ENCODE measurements at places on chromosomes 6 and 20. TPM values are rescaled to one million over a fixed set of nuclear protein-coding genes. Genes with fewer than 3 reads are reported as not detected.
A peak's percentile ranks its signal among the peaks of the same experiment; 100 is the strongest.

- DNase-seq, result no peak
Measured at GRCh38 chr6:6703699-6704098, 115.2 kb downstream of the LY86 start.

DNA sequence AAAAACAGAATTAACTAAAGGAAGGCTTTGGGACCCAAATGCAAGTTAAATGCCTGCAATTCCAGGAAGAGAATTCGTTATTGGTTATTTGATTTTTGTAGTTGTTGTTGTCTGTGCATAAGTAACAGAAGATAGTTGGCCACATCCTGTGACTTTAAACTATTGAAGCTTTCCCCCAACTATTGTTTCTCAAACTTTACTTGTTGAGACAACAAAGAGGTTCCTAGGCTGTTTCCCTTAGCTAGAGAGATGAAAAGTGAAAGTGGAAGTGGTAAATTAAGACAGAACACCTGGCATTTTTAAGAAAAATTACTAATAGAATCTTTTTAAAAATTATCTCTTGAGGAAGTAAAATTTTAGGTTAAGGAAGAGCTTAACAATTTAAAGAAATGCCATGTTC is 525.2 kb downstream of the PKHD1 start:
- DNase-seq, result no peak

DNA sequence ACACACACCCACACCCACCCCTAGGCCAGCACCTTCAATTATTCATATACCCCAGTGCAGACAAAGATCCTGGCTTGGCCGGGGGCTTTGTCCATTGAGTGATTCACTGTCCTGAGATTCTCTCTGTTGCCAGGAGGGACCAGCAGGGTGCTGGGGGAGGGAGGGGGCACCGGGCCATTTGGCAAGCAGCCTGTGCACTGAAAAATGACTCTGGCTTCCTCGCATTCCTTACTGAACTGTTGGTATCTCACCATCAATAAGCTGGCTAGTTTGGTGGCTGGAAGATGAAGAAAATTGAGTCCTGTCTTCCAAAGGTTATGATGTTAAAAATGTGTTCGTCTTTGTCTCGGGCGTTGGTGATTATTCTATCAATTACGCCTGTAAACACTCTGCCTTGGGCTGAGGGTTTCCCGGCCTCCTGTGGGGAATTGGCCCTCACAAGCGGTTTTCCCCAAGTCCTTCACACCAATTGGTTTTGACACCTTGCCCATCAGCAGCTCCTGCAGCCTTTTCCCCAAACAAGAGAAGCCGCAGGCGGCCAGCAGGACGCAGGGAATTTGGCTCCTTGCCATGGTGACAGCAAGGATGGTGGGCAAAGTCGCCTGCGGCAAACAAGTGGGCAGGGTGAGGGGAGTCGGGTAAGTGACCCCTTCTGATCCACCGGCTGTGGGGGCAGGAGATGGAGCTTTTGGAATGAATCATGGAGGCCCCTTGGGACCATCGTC is 4.9 kb downstream of the VSTM2L start:
- peak; percentile 94 for DNase-seq

DNA sequence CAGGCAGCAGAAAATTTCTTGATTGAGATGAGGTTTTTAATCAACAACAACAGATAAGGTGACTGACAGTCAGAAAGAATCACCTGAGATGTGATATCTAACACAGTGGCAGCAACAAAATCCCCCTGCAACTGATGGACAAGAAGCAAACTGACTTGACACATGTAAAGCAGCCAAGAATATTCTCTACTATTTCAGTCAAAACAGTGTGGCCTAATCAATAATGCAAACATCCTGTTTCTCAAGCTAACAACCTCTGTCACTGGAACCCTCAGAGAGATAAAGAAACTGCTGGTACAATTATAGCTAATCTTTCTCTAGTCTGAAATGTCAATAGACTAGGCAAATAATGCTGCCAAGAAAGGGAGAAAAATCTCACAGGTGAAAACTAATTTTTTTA is 4.6 kb upstream of the CGA start:
- no peak for DNase-seq

Gene HNF4A
- total RNA-seq, result not detected

Gene SLC13A3
- total RNA-seq, result not detected

Gene CST5
- not detected for total RNA-seq

DNA sequence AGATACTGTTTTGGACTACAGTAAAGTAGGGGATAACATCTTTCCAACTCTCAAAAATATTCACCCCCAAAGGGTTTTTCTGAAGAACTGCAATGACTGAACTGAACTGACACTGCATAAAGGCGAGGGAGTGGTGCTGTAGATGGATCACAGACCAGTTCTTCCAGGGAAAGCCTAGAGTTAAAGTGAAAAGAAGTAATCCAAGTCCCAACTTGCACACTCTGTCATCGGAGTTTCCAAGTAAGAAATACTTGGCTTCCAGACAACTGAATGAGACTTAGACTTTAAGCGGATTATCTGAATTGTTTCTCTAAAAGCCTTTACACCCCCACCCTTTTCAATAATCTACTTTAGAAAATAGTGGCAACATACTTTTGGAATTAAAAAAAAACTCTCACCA is 134.1 kb upstream of the PREP start:
- DNase-seq, result no peak

DNA sequence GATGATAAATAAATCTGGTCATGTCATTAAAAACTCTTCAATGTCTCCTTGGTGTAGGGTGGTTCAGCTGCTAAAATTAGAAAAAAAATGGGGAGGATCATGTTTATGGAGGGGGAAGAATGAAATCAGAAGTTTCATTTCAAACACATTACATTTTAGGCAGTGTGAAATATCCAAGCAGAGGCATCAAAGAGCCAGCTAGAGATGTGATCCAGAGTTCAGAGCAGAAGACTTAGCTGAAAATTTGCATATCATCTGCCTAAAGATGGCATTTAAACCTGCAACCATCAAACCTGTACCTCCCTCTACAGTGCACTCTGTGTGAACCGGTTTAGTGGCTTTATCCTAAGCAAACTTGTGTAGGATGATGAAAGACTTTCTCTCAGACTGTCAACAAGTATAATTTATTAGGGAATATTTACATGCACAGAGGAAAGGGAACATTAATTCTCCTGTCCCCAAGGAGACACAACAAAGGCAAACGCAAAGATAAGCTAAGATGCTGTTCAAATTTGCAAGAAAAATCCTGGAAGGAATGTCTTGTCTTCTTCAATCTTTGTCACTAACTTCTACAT is 84.8 kb upstream of the PLEKHG1 start:
- no peak for DNase-seq

DNA sequence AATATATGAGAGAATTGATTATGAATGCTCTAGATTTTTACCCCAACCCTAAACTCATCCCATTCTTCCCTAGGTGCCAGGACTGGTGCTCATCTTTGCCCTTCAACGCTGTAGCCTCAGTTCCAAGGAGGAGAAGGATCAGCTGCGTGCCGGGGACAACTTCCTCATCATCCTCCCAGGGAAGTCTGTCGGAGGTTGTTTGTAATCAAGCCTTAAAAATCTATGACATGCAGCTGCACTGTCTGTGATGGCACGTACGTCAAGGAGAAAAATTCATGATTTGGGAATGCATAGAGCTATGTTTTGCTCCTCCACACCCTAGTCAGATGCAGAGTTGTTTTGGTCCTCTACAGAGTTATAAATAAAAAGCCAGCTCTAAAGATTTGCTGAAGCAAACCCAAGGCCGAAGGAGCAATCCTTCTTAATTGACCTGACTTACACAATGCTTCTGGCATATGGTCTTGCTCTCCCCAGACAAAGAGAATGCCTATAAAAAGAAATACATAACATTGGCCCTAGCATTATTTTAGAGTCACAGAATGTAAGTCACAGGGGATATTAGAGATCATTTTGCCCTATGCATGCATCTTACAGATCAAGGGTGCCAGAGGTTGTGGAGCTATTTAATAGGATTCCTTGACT is 244.2 kb downstream of the HIVEP2 start:
- DNase-seq, result no peak

GRCh38 chr6:17297271-17298080 is 16.3 kb downstream of the RBM24 start:
- no peak for DNase-seq

DNA sequence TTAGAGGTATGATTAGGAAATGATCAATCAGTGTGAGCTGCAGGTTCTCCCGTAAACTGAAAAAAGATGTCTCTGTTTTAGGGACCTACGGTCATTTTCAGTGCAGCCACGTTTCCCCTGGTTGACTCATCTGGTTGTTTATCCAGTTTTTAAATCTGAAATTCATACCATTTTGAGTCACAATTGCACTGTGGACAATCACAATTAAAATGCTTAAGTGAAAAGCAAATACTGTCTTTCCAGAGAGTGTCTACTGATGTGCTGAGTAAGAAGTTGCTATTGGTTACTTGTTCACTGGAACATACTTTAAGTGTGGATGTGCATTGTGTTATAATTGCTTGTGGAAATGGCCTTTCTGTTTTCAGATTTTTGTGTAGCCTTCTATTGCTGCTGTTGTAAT is 305.1 kb upstream of the SASH1 start:
- no peak for DNase-seq

Gene GMDS
- total RNA-seq, result 8.9 TPM

GRCh38 chr6:145070791-145071190 is 664.5 kb downstream of the EPM2A start:
- peak; percentile 74 for DNase-seq

Gene MTG2
- total RNA-seq, result 16.1 TPM

- DNase-seq, result no peak
Measured at GRCh38 chr6:161027385-161027784, 35.8 kb downstream of the MAP3K4 start.

GRCh38 chr6:143107911-143108761 is 47.4 kb downstream of the AIG1 start:
- DNase-seq, result no peak

Gene SSTR4
- not detected for total RNA-seq

DNA sequence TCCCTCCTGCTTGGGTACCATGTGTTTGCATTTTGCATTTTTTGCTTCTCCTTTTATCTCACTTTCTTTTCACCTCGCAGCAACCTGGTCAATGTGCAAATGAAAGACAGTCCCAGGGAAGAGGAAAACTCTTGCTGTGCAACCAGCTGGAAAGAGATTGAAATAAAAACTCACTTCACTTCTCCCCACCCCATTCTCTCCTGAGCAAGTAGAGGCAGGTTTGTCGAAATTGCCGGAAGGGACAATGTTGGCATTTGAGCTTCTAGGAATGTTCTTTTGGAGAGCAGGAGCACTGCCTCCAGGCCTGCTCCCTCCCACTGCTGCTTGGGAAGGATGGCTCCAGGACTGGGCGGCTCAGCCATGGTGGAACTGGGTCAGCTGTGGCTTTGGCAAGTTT is 30.6 kb downstream of the KCNG1 start:
- DNase-seq, result no peak

GRCh38 chr6:51842804-51843378 is 244.5 kb downstream of the PKHD1 start:
- no peak for DNase-seq

DNA sequence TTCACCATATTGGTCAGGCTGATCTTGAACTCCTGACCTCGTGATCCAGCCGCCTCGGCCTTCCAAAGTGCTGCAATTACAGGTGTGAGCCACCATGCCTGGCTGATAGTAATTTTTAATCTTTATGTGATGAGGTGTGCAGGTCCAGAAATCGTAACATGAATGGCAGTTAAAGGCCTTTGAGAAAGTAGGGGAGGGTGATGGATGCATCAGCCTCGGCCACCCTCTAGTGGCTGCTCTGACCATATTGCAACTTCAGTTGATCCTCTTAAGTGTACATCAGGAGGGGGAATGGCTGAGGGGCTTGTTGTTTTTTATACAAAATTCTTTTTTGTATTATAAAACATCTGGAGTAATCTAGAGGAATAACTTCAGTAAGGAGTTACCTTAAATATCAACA is 193.0 kb downstream of the ZFAND3 start:
- DNase-seq, result peak; percentile 55

Gene IRF4
- 0.29 TPM for total RNA-seq

GRCh38 chr20:63295422-63295821 is 2.4 kb downstream of the COL20A1 start:
- DNase-seq, result no peak

GRCh38 chr20:57795342-57795697 is 85.5 kb upstream of the PMEPA1 start:
- no peak for DNase-seq

GRCh38 chr20:7617797-7618196 is 322.5 kb downstream of the HAO1 start:
- DNase-seq, result no peak

- no peak for DNase-seq
Measured at GRCh38 chr6:119283979-119284545, 65.5 kb downstream of the MAN1A1 start.

DNA sequence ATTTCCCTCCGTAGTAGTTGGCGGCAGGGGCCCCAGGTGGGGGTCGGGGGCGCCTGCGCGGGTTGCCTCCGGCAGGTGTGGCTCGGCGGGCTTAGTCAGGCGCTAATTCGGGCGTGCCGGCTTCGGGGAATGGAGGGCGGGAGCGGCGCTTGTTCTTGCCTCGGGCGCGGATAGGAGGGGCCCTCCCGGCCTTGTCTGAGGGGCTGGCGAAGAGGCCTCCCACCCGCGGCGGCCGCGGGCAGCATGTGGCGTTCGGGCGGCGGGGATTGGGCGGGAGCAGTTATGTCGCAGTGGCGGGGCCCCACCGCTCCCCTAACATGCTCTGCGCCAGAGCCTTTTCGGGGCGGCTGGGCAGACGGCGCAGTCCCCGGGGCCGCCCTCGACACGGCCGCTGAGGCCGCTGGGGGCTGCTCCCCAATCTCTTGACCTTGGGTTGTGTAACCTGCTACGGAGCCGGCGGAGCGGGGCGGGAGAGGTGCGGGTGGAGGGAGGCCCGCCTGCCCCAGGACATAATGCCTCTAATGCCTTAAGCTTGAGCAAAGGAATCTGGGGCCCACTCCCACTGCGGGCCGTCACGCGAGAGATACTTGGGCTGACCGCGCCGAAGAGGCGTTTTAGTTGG is 1.1 kb downstream of the AMD1 start:
- DNase-seq, result no peak

Gene SLC22A2
- 1.2 TPM for total RNA-seq
